ENCODE measurements at places on chromosomes 2 and 18.

DNA sequence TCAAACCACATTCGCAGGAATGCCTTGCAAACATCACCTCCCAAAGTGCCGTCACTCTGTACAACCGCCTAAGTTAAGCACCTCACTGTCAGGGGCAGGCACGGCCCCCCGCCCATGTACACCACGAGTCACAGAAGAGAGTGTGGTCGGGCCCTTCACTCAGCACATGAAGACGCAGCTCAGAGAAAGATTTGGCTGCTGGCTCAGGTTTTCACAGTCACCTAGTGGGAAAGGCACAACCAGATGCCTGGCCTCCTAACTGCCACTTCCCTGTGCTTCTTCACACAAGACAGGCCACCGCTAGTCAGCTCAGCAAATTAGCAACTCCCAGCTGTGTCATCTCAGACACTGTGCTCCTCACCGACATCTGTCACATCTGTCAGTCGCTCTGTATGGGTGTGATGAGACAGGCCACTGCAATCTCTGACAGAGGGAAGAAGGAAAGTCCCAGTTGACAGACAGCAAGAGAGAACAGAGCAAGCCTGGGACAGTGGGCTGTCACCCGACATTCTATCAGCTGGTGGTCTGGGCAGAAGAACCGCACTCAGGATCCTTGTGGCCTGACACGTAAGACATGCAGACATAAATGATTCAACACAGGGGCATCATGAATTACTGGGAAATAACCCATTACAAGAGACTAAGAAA is 60.8 kb downstream of the CRACDL start:
- no peak for DNase-seq

DNA sequence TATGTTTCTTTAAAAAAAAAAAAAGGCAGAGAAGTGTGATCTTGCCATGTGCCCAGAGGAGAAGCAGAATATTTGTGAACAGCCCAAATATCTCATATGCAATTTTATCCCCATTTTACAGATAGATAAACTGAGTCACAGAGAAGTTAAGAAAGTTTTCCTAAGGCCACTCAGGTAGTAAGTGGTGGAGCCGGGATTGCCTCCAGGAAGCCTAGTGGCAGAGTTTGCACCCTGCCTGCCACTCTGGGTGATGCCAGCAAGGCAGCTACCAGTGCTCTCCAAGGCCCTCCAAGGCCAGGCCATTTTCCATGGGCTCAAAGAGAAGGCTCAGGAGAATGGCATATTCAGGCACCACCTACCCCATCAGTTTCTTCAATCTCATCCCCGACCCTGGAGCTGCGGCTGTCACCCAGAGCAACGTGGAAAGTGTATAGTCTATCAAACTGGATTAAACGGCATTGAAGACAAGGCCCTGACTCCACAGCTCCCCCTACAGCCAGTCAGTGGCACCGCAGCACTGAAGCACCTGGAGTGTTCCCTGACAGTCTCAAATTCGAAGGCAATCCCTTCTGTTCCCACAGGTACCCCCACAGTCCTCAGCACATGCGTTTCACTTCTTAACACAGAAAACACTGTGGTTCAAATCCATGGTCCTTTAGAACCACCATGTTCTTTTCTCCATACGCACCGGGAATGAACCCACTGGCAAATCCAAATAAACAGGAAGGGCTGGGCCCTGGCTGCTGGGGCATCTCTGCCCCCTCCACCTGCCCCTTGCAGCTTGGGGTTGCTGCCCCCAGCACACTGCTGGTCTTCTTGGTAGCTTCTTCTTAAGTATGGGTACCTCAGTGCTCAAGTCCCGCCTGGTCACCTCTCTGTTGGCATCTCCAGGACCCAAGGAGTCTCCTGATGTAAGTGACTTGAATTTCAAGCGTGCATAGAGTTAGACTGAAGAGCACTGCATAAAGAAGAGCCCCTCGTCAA is 175.3 kb downstream of the INHBB start:
- no peak for DNase-seq

GRCh38 chr18:55634545-55634944 is 46.6 kb upstream of the TCF4 start:
- no peak for DNase-seq

GRCh38 chr2:158321264-158321663 is 135.3 kb downstream of the CCDC148 start:
- DNase-seq, result no peak

GRCh38 chr2:130183512-130184373 is 1.7 kb downstream of the MZT2B start:
- no peak for DNase-seq

GRCh38 chr2:208799397-208799796 is 392.8 kb downstream of the PTH2R start:
- no peak for DNase-seq

- DNase-seq, result no peak
These were observed 557.6 kb upstream of the FANCL start for GRCh38 chr2:58798676-58799208.

- no peak for DNase-seq
These were observed 212.9 kb downstream of the PTGR3 start for GRCh38 chr18:74996055-74996454.

DNA sequence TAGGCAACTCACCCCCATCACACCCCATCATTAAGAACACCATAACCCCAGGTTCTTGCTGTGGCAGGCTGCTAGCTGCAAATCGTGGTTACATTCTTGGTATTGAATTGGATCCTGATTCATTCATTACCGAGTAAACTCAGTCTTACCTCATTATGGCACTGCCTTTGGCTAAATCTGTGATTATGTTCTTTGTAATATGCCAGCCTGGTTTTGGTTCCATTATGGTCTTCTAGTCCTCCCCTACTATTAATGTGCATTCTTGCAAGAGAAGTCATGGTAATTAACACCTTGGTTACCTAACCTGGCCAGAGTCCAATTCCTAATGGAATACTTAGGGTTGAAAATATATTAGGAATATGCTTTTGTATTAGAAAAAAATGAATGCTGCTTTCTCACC is 258.9 kb upstream of the APCDD1 start:
- DNase-seq, result no peak

DNA sequence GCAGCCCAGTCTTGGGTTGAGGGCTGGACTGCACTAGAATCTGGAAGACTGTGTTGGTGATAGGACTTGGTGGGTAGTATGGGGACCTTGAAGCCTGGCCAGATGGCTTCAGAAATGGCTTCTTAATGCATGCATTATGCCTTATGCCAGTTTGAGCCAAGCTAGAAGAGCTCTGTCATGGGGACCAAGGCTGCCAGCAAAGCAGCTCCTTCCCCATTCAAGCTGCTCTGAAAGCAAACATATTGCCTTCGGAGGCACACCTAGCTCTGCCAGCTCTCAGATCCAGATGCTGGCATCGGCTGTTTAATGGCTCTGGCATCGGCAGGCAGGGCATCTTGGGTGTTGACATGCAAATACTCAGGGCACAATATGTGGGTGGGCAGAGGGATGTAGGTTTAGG is 59.0 kb upstream of the IGFBP5 start:
- DNase-seq, result no peak

GRCh38 chr2:100875516-100876230 is 55.7 kb downstream of the NPAS2 start:
- DNase-seq, result no peak

DNA sequence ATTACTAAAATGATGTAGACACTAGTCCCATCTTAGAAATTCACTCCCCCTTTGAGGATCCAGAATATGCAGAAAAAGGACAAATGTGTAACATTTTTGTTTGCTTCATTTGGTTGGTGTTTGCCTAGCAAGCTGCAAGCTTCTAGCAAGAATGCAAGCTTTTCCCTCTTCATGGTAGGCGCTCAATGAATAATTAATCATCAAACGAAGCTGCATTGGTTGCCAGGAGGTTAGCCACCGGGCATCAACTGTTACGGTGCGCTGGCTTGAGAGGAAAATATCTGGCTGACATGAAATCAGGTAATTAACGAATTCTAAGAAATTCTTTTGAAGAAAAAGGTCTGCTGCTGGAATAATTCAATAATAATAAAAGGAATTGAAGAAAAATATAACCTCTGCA is 341.0 kb upstream of the KYNU start:
- no peak for DNase-seq

DNA sequence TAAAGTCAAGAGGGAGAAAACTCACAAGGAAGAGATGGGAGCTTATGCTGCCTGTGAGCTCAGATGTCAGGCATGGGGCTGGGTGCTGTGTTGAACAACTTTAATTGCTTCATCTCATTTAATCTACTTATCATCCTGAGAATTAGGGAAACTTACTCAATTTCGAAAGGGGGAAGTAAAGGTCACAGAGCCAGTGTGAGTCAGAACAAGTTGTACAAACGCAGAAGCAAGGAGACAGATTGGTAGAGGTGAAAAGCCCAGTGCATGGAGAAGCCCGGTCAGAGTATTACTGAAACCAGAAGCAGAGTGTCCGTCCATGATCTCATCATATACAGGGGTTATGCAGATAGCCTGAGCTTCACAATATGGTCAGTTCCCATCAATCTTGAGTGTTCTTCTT is 281.1 kb upstream of the POU3F3 start:
- no peak for DNase-seq

GRCh38 chr2:217160978-217161973 is 301.4 kb upstream of the TNP1 start:
- no peak for DNase-seq

- no peak for DNase-seq
These were observed 24.0 kb upstream of the CCBE1 start for GRCh38 chr18:59721211-59721610.

DNA sequence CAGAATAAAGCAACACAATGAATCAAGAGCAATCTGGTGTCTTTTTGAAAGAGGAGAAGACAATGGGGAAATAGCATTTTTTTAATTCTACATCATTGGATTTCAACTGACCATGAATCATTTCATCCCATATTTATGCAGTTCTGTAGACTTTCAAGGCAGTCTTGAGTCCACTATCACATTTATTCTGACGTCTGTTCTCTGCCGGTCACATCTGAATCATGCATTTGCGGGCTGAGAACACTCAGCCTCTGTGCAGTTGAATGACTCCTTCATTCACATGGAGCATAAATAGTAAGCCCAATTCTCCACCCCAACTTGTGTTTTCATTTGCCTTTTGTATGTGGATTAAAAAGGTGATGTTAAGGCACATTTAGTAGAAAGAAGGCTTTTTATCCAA is 128.2 kb downstream of the AKAIN1 start:
- DNase-seq, result no peak

DNA sequence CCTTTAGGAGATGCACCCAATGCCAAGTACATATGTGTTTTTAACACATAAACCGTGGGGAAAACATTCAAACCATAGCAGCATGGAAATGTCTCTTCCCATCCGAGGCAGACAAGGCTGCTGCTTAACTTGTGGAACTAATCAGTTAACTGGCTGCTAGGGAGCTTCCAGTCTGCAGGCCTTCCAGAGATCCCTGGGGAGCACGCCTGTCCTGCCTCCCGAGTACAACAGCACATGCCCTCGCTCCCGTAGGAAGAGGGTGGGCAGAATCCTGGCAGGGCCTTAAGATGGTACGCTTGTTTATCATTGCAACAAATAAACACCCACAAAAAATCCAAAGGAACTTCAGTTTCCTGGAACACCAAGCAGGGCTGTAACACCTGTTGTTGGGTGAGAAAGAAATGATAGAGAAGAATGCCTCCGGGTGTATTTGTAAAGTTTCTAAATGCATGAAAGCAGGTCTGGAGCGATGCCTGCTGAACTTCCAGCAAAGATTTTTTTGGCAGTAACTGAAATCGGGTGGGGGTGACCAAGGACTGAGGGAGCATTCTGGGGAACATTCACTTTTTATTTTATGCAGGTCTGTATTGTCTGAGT is 56.2 kb downstream of the EDAR start:
- no peak for DNase-seq

DNA sequence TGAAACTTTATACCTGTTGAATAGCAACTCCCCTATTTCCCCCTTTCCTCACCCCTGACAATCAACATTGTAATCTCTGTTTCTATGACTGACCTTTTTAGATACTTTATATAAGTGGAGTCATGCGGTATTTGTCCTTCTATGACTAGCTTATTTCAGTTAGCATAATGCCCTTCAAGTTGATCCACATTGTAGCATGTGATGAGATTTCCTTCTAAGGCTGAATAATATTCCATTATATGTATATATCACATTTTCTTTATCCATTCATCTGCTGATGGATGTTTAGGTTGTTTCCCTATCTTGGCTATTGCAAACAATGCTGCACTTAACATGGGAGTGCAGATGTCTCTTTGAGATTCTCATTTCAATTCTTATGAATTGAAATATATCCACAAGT is 9.5 kb downstream of the FASTKD2 start:
- no peak for DNase-seq

- no peak for DNase-seq
These were observed 91.3 kb upstream of the ZFP36L2 start for GRCh38 chr2:43317680-43318079.

DNA sequence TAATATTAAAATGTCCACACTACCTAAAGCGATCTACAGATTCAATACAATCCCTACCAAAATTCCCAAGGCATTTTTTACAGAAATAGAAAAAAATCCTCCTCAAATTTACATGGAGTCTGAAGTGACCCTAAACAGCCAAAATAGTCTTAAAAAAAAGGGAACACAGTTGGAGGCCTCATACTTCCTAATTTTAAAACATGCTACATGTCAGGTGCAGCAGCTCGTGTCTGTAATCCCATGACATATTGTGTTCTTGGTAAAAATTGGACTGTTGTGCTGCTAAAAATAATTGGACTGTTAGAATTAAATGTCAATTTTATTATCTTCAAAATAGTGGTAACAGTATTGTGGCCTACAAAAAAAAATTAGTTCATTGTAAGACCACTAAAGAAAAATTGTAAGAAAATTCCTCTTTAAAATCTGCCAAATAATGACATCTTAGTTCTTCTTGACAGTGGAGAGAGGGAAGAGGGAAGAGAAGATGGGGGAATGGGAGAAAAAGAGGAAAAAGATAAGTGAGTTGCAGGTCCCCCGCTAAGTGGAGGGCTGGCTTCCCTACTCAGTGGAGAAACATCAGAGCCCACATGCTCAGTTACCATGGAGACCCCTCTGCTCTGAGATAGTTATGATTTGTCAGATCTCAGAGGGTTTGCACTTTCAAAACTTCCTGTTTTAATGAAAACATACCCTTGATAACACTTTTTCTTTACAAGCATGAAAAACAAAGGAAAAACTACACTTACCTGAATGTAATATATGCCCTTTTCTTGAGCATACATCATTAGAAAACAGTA is 46.5 kb downstream of the UNC50 start:
- DNase-seq, result no peak

DNA sequence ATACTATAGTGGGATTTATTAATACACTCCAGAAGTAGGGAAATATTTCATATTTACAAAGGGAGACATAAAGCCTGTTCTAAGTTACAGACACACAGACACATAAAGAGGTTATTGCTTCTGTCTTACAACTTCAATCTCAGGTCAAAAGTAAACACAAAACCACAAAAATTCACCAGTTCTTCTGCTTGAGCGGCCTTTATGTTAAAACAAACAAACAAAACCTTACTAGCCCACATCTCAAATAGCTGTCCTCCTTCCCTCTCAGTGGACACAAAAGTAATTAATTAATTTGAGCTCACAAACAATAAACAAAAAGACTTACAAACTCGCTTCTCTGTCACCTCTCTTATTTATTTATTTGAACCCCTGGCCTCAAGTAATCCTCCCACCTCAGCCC is 1.5 kb upstream of the ASNSD1 start:
- DNase-seq, result no peak

- DNase-seq, result no peak
These were observed 477.3 kb downstream of the LPIN1 start for GRCh38 chr2:12223732-12224131.

GRCh38 chr2:27916293-27916995 is 25.9 kb downstream of the BABAM2 start:
- DNase-seq, result no peak

Measured in activated CD4-positive, CD25-positive, alpha-beta regulatory T cell treated with anti-CD3 and anti-CD28 coated beads, Interleukin-2, amount 50 U/mL, for 16 hours (primary cell).